ENCODE measurements at places on chromosomes 7 and 10.

GRCh38 chr10:4662576-4663161 is 163.3 kb upstream of the AKR1E2 start:
- DNase-seq = peak; percentile 71

DNA sequence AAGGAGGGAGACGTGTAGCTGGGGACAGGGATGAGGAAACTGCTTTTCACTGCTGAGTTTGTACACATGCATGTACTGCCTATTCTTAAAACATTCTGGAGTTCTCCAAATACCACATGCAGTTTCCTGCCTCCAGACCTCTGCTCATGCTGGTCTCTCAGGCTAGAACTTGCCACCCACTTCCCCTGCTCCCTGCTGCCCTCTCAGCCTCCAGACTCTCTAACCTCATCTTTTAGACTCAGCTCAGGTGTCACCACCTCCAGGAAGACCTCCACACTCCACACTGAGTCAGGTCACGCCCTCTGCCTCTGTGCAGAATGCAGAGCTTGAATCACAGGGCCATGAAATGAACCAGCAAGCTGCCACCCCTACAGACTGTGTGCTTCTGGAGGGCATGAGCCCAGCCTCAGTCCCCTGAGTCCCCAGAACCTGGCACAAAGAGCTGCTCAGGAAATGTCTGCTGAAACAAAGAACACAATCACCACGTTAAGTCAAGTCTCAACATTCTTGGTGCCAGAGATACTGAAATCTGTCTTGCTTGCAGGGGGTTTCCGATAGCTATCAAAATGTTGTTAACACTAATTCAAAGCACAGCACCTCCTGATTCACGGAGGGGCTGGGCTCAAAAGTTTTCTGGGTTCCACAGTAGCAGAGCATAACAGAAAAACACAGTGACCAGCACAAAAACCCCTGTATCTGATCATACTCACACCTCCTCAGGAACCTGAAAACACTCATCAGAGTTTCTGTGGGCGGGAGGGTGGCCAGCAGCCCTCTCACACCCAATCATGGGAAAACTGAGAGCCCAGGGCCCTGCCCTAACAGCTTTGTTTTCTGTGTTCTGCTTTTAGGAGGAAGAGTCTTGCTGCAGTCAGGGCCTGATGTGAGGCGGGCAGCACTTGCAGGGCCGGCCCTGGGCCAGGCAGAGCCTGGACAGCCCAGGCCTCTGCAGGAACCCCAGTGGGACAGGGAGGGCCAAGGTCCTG is 21.1 kb downstream of the FAM53B start:
- DNase-seq = peak; percentile 51

- DNase-seq = peak; percentile 14
Measured at GRCh38 chr7:33893377-33893776, 12.0 kb upstream of the BMPER start.

DNA sequence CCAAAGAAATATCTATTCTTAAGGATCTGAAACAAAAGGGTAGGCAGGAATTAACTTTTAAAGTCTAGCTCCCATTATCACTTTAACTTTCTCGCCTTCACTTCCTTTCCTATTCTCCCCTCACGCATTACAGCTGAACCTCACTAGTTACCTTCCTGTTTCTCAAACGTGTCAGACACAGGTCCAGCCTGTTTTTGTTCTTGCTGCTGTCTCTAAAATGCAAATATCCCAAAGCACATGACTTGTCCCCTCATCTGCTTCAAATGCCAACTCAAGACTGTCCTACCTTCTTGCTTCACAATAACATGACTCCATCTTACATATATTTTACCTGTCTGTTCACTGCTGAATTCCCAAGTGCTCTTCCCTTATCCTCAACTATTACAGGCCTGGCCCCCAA is 17.6 kb downstream of the ZDHHC6 start:
- DNase-seq = no peak

- no peak for DNase-seq
Measured at GRCh38 chr10:19024611-19025010, 24.0 kb upstream of the MALRD1 start.

GRCh38 chr7:44076101-44076895 is 6.0 kb downstream of the POLM start:
- no peak for DNase-seq

GRCh38 chr7:135232720-135233119 is 918 bp upstream of the STRA8 start:
- DNase-seq = peak; percentile 24

DNA sequence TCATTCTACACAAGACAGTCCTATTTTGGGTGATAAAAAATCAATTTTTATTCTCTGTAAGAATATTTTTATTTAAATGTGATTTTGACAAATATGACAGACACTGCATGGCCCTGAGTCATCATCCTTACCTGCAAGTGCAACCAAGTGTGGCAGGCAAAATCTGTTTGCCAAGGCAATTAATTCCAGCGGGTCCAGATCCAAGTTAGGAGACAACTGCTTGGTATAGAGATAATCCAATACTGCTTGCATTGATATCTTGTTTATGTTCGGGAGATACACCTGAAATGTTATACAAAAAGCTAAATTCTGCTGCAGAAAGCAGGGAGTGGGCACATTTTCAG is 66.2 kb downstream of the RHOBTB1 start:
- DNase-seq = no peak

GRCh38 chr7:155878250-155878649 is 66.0 kb upstream of the SHH start:
- DNase-seq = no peak

DNA sequence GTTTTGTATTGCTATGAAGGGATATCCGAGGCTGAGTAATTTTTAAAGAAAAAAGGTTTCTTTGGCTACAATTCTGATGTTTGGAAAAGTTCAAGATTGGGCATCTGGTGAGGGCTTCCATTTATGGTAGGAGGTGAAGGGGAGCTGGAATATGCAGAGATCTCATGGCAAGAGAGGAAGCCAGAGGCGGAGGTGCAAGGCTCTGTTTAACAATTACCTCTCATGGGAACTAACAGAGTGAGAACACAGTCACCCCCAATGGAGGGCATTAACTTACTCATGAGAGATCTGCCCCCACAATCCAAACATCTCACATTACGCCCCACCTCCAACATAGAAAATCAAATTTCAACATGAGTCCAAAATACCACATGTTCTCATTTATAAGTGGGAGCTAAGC is 62.0 kb downstream of the AKR1D1 start:
- DNase-seq = no peak

DNA sequence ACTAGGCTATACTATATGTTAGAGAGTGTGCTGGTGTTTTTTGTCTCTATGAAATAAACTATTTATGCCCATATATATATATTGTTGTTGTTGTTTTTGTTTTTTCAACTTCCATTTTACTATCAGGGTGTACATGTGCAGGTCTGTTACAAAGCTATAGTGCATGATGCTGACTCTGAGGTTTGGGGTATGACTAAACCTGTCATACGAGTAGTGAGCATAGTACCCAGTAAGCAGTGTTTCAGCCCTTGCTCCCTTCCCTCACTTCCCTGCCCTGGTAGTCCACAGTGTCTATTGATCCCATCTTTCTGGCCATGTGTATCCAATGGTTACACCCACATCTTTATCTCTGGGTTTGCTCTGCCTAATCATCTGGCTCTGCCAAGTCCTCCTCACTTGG is 101.8 kb downstream of the FAS start:
- DNase-seq = no peak

GRCh38 chr10:77296534-77297392 is 340.8 kb downstream of the KCNMA1 start:
- no peak for DNase-seq

DNA sequence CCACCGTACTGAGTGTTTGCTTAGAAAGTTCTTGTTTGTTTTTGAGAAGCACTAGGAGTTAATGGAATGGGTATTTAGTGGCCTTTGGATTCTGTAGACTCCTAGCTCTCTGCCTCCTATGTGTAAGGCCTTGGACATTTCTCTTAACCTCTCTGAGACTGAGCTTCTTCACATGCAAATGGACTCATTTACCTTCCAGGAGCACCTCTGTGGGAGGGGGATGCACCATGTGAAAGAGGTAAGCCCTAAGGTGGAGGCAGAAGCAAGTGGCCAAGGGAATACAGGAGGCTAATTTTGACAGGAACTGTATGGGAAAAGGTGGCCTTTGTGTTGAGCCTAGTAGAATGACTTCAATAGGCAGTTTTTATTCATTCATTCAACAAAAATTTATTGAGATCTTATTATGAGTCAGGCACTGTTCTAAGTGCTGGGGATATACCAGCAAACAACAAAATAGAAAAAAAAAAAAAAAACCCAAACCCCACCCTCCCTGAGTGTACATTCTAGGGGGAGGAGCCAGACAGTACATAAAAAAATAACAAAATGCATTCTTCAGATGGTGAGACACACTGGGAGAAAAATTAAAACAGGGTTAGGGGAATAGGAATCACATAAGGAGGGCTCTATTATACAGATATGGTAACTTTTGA is 9.2 kb upstream of the EPHA1 start:
- no peak for DNase-seq

DNA sequence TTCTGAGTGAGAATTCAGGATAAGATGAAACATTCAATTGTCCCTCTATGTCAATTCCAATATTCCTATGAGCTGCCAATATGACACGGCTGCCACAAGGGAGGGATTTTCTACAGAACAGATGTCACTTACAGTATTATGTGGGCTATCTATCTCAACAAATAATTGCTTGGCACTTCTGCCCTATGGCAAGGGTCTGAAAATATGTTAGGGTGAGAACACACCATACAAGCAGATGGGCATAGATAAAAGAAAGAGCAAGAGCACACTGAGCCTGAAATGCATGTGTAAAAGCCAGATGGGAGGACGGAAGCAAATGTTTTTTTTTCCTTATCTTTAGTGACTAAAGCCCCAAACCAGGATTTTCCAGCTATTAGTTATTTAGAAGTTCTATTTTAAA is 70.1 kb upstream of the TFEC start:
- DNase-seq = no peak

- DNase-seq = no peak
Measured at GRCh38 chr10:78381107-78381506, 347.4 kb downstream of the RPS24 start.

GRCh38 chr7:131252976-131253375 is 74.7 kb upstream of the MKLN1 start:
- no peak for DNase-seq

Measured in DND-41 (cell line).